ENCODE measurements at places on chromosomes 4 and X.

DNA sequence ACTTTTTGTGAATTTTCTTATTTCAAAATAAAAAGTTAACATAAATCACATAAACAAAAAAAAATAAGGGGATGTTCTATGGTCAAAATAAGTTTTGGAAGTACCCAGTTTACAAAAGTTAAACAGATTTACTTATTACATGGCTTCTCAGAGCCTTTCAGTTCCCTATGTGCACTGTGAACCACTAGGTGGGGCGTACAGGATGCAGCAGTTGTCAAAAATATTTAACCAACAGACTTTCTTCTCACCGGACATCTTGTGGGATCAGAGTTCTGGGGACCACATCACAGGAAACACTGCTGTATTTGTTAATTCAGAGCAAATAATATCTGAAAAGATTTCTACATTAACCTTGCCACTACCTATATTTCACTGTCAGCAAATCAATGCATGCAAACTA, 74.1 kb downstream of the SMARCA1 start:
- DNase-seq = no peak

- no peak for DNase-seq
These were observed 5.0 kb downstream of the MSX1 start for GRCh38 chr4:4864443-4864939.

- DNase-seq = peak; percentile 6
These were observed at the start of gene MTMR1 for GRCh38 chrX:150692831-150693724. MTMR1 (plus strand) TSS chrX:150693396; CDS start chrX:150693531, 135 bp downstream.

GRCh38 chr4:81164623-81165416, 50.2 kb downstream of the PRKG2 start:
- no peak for DNase-seq

GRCh38 chrX:103253608-103254007, 1.3 kb downstream of the TCEAL8 start:
- DNase-seq = no peak

- DNase-seq = no peak
These were observed 308.1 kb upstream of the PPARGC1A start for GRCh38 chr4:24197955-24198354.

- DNase-seq = no peak
These were observed 341.0 kb downstream of the NAP1L3 start for GRCh38 chrX:93332329-93332728.

DNA sequence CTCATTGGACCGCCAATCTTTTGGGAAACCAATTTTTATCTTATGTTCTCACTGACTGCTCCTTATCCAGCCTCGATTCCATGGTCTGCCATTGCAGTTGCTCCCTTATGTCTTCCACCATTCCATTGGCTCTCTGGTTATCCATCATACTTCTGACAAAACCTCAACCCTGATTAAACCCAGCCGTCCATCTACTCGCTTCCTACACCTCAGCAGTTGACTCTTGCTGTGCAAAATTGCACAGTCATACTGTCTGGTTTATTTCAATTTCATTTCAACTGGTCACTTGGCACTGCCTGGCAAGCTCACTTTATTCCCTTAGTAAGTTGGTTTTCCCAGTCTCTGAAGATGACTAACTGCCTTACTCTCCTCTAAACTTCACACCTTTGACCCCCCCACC, 26.2 kb downstream of the ARL9 start:
- DNase-seq = no peak

- DNase-seq = no peak
These were observed 63.4 kb downstream of the RASL11B start for GRCh38 chr4:52925531-52925968.

DNA sequence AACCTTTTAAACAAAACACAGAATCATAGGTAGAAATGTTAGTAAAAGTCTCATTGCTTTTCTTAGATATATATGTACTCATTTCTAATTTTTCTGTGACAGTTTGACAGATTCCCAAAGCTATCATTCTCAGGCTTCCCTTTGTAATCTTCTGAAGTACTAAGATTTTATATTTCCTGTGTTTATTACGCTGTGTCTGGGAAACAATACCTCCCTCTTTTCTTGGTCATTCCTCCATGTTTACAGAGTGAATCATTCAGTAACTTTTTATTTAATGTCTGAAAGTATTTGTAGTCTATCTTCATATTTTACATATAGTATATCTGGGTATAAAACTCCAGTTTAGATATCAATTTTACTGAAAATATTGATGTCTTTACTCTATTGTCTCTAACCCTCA, 1826.3 kb upstream of the IGFBP7 start:
- no peak for DNase-seq

- no peak for DNase-seq
These were observed 23.4 kb downstream of the SMS start for GRCh38 chrX:21963731-21964405.

- DNase-seq = no peak
These were observed 27.9 kb upstream of the SLITRK4 start for GRCh38 chrX:143663755-143664154.

DNA sequence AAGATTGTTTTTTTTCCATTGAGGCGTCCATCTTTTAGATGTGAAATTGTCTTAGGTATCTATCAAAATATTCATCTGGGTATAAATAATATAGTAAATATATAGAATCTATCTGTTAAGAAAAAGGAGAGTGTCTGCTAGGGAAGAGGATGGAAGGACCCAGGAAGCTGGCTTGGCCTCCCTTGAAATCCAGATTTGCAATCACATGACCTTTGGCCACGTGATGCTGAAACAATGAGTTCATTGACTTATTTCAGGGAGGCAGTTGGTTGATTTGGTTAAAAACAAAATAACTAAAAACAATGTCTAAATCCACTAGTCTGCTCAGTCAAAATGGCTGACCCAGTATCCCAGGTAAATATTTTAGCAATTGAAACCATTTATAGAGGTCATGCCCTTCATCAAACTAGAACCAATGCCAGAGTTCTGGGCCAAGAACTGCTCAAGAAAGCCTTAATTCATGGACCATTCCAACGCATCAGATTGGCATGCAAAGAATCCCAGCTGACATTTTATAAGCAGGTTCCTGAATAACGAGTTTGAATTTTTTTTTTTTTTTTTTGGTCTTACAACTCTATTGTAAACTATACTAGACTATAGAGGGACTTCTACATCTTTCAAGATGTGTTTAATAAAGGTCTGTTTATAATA, 172.7 kb downstream of the MID1 start:
- DNase-seq = no peak

DNA sequence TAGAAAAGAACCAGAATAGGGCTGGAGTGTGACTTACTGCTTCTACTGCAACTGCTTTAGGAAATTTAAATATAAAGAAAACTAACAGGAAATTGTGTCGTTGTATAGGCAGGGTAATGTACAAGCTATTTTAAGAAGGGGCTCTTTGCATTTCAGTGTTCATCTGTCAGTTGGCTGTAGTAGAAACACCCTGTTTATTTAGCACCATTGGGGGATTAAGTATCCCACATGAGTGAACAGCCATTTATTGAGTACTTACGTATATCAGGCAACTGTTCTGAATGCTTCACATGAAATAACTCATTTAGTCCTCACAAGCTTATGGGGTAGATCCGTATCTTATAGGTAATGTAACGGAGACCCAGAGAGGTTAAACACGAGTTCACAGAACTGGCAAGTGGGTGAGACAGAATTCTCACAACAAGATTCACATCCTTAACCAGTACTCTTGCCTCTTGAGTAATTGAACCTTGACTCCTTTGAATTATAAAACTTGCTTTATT, 23.9 kb downstream of the STIM2 start:
- DNase-seq = no peak

DNA sequence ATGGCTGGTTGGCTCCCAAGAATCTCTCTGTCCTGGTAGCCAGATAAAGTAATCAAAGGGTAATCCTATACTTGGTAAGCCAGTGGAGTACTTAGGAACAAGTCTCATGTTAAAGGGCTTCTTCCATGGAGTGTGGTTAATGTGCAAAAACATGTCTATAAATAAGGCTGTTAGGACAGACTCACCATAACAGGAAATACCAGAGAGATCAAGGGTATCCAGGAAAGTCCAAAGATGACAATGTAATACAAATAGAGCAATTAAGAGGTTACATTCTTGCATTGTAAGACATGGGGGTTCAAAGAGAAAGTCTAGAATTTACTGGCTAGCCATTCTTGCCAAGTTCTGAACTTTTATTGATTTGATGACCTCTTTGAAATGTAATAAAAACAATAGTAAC, 61.9 kb upstream of the ZCCHC13 start:
- DNase-seq = no peak

DNA sequence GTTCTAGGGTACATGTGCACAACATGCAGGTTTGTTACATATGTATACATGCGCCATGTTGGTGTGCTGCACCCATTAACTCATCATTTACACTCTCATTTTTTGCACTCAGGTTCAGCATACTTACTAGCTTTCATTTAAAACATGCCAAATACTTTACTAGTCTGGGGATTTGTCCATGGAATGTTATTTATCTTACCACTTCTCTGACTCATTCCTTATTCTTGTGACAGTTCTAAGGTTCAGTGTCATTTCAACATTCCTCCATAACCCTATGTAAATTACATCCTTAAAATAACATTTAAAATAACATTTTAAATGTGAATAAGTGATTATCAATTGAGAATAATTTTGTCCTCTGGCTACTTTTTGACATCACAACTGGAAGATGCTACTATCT, 19.5 kb upstream of the SYTL5 start:
- no peak for DNase-seq

DNA sequence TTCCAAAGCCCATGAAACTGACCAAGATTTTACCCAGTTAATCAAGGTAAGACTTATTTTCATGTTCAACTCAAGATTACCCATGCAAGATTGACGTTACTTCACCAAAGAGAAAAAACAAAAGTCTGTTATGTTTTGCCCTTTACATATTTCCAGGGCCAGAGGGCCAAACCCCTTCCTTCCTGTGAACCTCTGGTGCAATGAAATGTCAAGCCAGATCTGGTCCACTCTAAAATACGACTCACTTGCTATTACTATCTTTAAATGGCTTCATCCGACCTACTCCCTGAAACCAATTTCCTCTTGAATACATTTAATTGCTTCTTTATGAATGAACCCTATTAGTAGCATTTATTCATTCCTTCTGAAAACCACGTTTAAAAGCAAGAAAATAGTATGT, 33.0 kb downstream of the TSPAN5 start:
- DNase-seq = no peak

DNA sequence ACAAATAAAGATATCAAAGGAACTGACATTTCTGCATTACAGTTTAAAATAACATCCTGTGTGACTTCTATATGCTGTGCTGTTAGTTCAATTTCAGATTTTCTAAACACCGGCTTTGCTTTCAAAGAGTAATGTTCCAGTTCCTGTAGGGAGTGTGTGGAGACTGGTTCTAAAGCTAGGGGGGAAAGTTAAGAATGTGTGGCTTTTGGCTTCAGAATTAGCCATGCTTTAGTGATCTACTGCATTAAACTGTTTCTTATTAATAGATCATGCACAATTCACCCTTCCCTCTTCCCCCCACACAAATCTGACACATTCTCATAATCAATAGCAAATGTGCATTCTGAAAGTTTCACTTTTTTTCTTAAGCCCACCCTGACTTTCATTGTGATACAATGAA, 32.0 kb upstream of the DKK2 start:
- DNase-seq = no peak

GRCh38 chr4:2484185-2484584, 15.3 kb downstream of the RNF4 start:
- no peak for DNase-seq

- no peak for DNase-seq
These were observed 52.2 kb downstream of the AFAP1 start for GRCh38 chr4:7887436-7887835.

DNA sequence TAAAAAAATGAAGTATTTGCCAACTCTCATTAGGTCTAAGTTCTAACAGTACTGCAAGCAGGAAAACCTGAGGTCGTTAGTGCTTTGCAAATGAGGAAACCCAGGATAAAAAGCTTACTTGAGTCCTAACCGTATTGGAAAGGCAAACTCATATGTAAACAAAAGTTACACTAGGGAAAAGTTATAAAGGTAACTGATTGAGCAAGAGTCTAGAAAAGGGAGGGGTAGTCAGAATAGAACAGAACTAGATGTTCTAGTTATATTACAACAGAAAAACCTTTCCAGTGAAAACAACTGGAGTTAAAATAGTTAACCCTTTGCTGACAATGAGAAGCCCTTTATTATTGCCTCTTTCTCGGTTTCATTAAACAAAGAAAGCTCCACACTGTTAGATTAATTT, 66.4 kb upstream of the MAOA start:
- DNase-seq = no peak

DNA sequence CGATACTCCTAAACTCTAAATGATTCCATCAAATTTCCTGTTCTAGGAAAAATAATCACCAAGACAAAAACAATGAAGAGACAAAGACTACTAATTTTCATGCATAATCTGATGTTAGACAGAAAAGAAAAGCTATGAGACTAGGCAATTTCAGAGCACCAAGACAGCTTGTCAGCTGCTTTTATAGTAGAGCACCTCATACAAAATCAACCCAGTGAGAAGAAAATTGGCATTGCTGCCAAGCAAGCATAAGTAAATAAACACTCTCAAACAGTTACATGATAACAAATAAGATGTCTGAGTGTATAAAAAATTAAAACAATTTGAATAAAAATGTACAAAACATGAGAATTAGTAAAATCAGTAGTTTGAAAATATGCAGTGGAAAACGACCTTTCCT, 1544.6 kb downstream of the C4orf33 start:
- no peak for DNase-seq

DNA sequence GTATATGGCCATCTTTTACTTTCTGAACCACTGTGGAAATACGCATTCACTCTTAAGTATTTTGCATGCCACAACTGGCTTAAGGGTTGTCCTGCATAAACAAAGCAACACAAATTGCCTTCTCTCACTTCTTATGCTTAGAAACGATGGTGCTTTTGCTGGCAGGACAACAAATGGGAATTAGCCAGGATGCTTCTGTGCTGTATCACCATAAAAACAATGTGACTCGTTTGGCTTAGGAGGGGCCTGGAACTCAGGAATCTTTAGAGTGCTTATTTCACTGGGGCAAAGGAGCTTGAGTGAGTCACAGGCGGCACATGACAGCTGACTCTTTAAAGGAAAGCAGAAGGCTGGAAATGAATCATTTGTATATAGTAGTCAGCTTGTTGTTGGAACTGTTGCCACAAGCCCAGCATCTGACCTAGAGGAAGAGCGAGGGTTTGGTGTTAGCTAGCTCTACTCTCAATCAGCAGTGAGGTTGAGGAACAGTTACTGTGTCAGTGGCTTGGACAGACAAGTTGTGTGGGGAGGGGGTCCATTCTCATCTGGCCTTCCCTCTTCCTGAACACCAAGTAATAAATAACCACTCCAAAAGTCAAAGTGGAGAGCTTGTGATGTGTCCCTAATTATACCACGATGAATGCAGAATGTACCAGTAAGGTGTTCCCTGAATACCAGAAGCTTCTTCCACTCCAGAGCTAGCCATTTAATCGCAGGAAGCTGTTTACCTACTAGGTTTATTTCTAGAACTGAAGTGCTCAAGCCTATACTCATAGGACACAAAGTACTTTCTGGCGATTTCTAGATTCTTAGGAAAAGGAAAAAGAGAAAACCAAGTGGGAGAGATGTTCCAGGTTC, 293.1 kb downstream of the CAMK2D start:
- DNase-seq = peak; percentile 32

DNA sequence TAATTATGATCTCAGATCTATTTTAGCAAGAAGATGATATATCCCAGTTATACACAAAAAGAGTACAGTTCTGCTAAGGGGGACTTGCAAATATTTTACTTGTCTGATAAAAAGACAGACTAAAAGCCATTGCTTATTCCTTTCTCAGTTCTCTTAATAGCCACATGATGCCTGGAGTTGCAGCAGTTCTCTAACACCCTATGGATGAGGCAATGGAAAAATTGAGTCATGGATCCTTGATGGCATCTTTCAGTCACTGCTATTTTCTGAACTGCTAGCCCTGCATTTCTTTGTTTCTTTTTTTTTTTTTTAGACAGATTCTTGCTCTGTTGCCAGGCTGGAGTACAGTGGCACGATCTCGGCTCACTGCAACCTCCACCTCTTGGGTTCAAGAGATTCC, 1956.7 kb downstream of the C4orf33 start:
- no peak for DNase-seq
